ENCODE measurements at places on chromosomes 2 and 18.

GRCh38 chr18:56321470-56321869 is 316.9 kb downstream of the TXNL1 start:
- DNase-seq = no peak

DNA sequence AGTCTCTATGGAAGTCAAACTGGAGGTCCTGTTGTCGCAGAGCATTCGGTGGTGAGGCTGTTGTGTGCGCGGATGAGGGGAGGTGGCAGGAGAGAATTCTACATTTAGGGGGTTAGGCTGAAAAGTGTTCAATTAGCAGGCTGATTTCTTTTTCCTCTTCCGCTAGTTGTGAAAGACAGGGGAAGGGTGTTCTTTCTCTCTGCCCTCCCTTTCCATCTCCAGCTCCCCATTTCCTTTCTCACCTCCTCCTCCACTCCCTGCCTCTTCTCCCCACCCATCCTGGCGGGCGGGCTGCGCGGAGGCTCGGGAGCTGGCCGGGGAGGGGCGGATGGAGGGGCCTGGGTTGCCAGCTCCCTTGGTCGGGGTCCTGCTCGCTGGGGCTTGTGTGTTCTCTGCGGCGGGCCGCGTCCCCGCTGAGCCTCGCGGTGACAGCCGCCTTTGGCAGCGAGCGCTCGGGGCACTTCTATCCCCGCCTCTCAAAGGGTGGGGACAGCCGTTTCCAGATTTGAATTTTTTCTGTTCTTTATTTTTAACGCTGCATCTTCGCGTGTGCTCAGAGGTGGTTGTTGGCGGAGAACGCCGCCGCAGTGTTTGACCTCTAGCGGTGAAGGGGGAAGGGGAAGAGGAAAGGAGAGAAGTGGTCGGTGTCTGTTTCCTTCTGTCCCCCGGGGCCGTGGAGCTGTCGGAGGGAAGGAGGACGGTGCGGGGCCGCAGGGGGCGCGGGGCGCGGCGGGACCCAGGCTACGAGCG is 3.6 kb downstream of the SOX11 start:
- no peak for DNase-seq

- no peak for DNase-seq
These were observed 87.8 kb downstream of the HDAC4 start for GRCh38 chr2:239312741-239313667.

DNA sequence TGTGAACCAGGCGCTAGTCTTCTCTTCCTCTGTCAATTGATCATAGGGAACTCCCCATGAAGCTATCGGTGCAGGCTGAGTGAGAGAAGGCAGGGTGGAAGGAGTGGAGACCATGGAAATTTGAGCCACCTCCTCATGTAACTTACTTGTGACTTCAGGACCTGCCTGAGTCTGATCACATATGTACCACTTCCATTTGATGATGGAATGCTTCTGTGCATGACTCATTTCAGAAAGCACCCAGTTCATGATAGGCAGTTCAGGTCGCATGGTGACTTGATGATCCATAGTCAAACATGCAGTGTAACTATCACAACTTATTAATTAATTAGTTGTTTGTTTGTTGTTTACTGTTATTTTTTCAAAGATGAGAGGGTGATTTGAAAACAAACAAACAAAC is 1296.7 kb downstream of the SUCLG1 start:
- DNase-seq = no peak

GRCh38 chr18:64202210-64202836 is 53.4 kb upstream of the LINC00305 start:
- DNase-seq = no peak

DNA sequence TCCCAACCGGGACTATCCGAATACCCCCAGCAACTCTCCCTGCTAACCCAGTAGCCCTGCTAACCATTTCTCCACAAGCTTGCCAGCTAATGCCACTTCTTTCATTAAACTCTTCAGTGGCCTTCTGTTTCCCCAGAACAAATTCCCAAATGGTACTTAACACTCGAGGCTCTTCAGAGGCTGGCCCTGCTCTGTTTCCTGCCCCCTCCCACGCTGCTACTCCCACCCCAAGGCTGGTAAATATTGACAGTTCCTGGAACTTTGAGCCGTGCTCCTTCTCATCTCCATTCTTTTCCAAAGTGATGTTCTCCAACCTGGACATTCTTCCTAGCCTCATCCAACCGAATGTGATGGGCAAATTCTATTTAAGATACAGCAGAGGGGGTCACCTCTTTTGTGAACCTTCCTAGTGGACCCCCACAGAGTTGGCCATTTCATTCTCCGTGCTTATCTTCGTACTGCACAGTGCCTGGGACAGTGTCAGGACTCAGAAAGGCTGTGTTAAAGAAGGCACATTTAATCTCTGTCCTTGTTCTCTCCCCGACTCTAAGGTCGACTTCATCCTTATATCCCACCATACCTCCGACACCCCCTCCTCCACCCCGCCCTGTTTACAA is 3.2 kb upstream of the KIDINS220 start:
- DNase-seq = no peak

DNA sequence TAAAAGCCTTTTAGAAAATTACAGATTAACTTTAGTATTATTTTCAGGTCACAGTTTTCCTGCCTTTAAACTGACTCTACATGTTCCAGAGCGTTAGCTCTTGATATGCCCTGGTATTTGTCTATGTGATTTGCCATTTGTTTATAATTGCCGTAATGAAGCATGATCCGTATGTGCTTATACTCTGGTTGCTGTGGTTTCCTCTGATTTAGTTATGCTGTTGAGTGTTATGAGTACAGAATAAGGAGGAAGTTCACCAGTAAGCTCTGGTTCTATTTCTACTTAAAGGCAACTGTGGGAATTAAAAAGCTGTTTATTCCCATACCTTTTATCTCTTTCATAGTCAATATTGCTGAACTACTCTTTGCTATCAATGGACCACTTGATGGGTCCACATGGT is 123.5 kb downstream of the OSBPL6 start:
- DNase-seq = no peak

- DNase-seq = no peak
These were observed 55.4 kb upstream of the UPP2 start for GRCh38 chr2:158046121-158046880.

DNA sequence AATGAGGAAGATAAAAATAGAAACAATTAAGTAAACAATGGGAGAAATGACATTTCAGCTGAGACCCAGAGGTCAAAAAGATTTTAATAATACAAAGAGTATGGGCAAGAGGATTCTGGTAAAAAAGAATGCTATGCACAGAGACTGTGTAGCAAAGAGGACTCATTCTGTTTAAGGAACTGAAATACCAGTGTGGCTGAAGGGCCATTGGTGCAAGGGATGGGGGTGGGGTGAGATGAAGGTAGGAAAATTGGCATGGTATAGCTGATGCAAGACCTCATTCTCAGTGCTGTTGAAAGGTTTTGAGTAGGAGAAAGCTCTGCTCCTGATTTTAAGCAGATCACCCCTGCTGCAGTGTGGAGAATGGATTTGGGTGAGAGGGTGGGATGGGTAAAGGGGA is 10.8 kb downstream of the GALNT1 start:
- no peak for DNase-seq

GRCh38 chr18:9570255-9570654 is 44.1 kb downstream of the PPP4R1 start:
- DNase-seq = no peak

DNA sequence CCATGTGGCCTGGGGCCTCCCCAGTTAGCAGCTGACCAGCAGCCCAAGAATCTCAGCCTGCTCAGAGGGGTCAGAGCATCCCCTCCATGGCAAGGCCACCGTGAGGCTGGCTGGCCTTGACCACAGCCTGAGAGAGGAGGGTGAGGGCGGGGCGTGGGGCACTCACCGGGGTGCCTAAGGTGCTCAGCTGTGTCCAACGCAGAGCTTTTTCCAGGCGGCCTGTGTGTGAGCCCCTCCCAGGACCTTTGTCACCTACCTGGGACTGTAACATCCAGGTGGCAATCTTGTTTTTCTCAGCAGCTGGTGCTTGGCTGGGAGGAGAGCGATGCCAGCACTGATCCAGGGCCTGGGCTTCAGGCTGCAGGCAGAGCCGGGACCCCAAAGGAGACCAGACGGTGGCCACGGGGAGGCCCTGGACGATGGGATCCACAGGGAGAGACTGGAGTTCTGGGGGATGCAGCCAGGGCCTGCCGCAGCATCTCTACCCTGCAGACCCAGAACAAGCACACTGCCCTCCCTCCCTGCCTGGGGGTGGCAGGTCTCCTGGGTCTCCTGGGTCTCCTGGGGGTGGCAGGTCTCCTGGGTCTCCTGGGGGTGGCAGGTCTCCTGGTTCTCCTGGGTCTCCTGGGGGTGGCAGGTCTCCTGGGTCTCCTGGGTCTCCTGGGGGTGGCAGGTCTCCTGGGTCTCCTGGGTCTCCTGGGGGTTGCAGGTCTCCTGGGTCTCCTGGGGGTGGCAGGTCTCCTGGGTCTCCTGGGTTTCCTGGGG is 12.3 kb downstream of the SNED1 start:
- no peak for DNase-seq

DNA sequence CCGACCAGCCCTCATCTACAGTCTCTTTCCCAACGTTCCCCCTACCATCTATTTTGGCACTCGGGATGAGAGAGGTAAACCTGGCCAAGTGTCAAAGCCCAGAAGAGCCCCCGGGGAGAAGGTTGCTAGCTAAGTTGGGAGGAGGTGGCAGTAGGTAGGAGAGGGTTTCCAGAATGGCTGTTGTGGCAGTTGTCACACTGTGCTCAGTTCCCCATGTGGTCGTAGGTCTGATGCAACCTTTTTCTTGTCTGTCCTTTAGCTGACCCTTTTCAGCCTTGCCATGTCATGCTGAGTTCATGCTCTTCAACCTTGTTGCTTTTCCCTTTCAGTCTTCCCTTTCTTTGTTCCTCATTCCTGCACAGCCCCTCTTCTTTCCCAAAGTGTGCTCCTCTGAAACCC is 34.5 kb downstream of the TTLL4 start:
- DNase-seq = no peak

DNA sequence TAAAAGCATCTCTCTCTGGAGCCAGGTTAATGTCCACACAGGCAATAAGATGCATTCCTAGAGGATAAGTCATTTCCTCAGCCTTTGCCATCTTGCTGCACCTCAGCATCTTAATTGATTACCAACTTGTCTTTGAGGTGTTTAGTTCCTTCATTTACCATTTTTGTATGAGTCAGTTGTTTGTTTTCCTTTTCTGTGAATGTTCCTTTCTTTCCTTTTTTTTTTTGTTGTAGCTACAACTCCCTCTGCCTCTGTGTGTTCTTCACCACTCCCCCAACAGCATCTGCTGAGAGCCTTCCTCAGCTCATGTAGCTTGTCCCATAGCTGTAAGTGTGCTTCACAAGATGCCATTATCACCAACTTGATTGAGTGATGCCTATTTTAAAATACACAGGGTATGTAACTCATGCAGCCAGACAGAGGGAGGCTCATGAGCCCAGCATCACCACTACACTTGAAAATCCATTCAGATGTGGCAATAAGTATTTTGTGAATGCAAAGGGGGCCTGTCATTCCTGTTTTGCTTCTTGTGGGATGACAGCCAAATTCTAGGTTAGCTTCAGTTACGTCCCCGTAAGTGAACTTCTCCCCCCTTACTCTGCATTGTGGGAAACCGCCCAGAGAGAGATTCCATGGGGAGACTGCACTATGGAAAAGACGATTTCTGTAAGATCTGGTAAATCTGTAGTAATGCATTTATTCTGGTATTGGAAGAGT is 315.9 kb upstream of the ZEB2 start:
- no peak for DNase-seq

All from stimulated activated CD4-positive, alpha-beta T cell treated with anti-CD3 and anti-CD28 coated beads, TNF-alpha, amount 100 ng/mL, for 1 hour (primary cell).